Posterior vena cava (tissue), 2 donors: ENCODE measurements at places on chromosomes 6 and 20. TPM values are rescaled to one million over a fixed set of nuclear protein-coding genes. Genes with fewer than 3 reads are reported as not detected.

Gene EPHA7
- total RNA-seq: 0.19 TPM

Gene PNPLA1
- 0.19 TPM for total RNA-seq

Gene LY6G6F
- not detected for total RNA-seq

Gene EDN3
- total RNA-seq: not detected

Gene GPLD1
- total RNA-seq: 2.5 TPM

Gene ZC3H12D
- 1.8 TPM for total RNA-seq

Gene RGS17
- total RNA-seq: 0.28 TPM

Gene RIN2
- total RNA-seq: 49.2 TPM

Gene PTCHD4
- 1.2 TPM for total RNA-seq

Gene LY6G6D
- not detected for total RNA-seq

Gene OVOL2
- not detected for total RNA-seq

Gene DNAAF9
- 21.3 TPM for total RNA-seq

Gene NRN1
- total RNA-seq: 12.8 TPM

Gene DYNLRB1
- 124 TPM for total RNA-seq

Gene GTSF1L
- total RNA-seq: not detected

Gene TDRD6
- total RNA-seq: 0.74 TPM

Gene SRSF12
- total RNA-seq: 3.5 TPM

Gene LRRN4
- 0.19 TPM for total RNA-seq

Gene MRAP2
- 3.7 TPM for total RNA-seq

Gene B3GAT2
- 0.05 TPM for total RNA-seq

Gene CRISP2
- total RNA-seq: not detected

Gene BPIFB4
- total RNA-seq: not detected

Gene DNAH8
- total RNA-seq: 0.05 TPM

Gene BPIFA2
- not detected for total RNA-seq

Gene RBBP8NL
- not detected for total RNA-seq

Gene PI16
- 221 TPM for total RNA-seq

Gene TRDN
- 5.4 TPM for total RNA-seq

Gene INSM1
- total RNA-seq: not detected

Gene MCHR2
- not detected for total RNA-seq

Gene CGA
- not detected for total RNA-seq

Gene MOXD1
- total RNA-seq: 4.2 TPM

Gene NRSN1
- total RNA-seq: not detected

Gene TAGAP
- 2.3 TPM for total RNA-seq

Gene HSPA12B
- 18.0 TPM for total RNA-seq

Gene VNN1
- total RNA-seq: 3.0 TPM

Gene HDGFL1
- not detected for total RNA-seq

Gene FRK
- total RNA-seq: 5.1 TPM

Gene LBP
- 13.7 TPM for total RNA-seq

Gene GABRR1
- 0.19 TPM for total RNA-seq

Gene RIPOR3
- total RNA-seq: 10.6 TPM

Gene EMILIN3
- total RNA-seq: 1.4 TPM

Gene PAK5
- not detected for total RNA-seq

Gene ATAT1
- 5.2 TPM for total RNA-seq

Gene BANF2
- total RNA-seq: not detected

Gene VIP
- total RNA-seq: 0.32 TPM

Gene PFDN4
- 27.7 TPM for total RNA-seq

Gene NKX2-4
- not detected for total RNA-seq

Gene KCNQ5
- total RNA-seq: 1.3 TPM

Gene ANKRD66
- total RNA-seq: not detected

Gene POM121L2
- not detected for total RNA-seq
